ENCODE measurements at places on chromosomes 2 and 18.
A peak's percentile ranks its signal among the peaks of the same experiment; 100 is the strongest.

GRCh38 chr18:73711256-73711655 lies 436.4 kb downstream of the FBXO15 start:
- no peak for DNase-seq

DNA sequence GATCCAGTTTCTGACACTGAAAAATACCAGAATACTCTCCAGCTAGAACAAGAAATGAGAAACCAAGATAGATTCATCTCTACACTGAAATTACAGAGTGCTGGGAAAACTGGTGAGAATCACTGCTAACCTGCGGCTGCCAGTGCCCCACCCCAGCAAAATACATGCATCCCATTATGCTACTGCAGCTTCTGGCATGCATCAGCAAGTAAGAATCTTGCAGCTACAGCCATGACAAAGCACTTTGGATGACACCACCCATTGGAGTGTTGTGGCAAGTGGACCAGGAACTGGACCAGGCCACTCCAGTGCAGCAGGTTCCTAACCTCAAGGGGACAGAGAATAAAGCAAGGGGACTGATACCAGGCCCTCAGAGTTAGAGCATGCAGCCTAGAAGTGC lies 378.8 kb upstream of the ETAA1 start:
- DNase-seq: no peak

DNA sequence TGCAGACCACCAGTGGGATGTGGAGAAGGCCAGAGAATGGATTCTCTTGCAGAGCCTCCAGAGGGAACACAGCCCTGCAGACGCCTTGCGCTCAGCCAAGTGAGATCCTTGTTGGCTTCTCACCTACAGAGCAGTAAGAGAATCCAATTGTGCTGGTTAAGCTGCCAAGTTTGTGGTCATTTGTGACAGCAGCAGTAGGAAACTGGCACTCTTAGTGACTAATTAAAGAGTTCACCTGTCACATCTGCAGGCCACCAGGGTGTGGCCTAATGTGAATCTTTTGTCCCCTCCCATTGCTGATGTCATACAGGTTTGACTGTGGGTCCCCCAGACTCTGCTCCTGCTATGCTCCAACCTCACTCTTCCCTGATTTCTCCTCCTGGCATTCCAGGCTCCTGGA lies 235.9 kb downstream of the TFCP2L1 start:
- DNase-seq: no peak

- DNase-seq: peak; percentile 36
Measured at GRCh38 chr2:20148923-20149702, 75.8 kb downstream of the SDC1 start.

GRCh38 chr18:23099621-23100020 lies 35.7 kb upstream of the CABLES1 start:
- DNase-seq: no peak

- DNase-seq: peak; percentile 53
Measured at GRCh38 chr2:168758970-168759820, 43.2 kb upstream of the NOSTRIN start.

GRCh38 chr2:216925636-216926366 lies 65.9 kb upstream of the TNP1 start:
- no peak for DNase-seq

DNA sequence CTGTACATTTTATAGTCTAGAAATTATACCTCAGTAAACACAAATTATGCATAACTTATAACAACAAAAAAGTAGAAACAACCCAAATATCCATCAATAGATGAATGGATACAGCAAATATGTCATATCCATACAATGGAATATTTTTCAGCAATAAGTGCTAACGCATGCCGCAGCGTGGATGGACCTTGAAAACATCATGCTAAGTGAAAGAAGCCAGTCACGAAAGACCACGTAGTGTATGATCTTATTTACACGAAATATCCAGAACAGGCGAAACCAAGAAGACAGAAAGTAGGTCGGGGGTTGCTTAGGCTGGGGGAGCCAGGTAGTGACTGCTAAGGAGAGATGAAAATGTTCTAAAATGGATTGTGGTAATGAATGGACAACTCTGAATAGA lies 167.1 kb upstream of the MYCN start:
- no peak for DNase-seq

DNA sequence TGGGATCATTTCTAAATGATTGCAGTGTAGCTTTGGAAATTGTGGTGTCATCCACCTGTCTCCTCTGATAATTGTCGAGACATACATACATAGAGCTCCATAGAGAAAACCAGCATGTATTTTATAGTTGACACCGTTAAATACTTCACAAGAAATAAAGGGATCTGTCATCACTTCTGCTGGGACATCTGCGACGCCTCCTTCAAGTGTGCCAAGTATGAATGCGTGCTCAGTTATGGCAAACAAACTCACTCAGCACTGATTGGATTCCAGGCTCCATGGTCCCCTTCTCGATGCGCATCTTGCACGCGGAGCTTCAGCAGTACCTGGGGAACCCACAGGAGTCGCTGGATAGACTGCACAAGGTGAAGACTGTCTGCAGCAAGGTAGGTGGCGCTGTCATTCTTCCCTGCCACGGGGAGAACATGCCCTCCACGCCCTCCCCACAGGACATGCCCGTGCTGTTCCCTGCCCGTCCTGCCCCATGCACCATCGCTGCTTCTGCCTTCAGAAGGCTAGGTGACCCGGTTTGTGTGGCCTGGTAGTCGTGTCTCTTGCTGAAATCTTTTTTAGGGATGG lies 64.1 kb downstream of the TRAPPC12 start:
- DNase-seq: no peak

All from cerebellar cortex (tissue), 1 donor.